Activated T-helper 9 cell treated with anti-CD3 and anti-CD28 coated beads, Interleukin-2, amount 50 U/mL, for 16 hours (primary cell): ENCODE measurements at places on chromosomes 12 and 14.

- no peak for DNase-seq
These were observed 59.9 kb upstream of the IFNG-AS1 start for GRCh38 chr12:67929384-67929772.

DNA sequence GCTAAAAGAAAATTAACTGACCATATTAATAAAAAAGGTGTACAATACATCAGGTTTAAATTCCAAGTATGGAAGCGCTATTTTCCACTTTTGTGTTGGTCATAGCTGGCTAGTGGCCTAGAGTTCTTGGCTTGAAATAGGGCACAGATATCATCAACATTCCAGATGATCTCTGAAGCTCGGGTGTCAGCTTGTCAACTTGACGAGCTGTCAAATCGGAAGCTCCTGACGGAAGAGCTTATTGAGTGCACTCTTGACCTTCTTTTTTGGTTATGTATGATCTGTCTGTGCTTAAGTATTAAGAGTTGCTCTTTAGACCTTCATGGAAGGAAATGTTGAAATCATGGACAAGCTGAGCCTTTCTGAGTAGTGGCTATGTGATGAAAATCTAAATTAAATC is 177.9 kb downstream of the APAF1 start:
- DNase-seq = no peak

DNA sequence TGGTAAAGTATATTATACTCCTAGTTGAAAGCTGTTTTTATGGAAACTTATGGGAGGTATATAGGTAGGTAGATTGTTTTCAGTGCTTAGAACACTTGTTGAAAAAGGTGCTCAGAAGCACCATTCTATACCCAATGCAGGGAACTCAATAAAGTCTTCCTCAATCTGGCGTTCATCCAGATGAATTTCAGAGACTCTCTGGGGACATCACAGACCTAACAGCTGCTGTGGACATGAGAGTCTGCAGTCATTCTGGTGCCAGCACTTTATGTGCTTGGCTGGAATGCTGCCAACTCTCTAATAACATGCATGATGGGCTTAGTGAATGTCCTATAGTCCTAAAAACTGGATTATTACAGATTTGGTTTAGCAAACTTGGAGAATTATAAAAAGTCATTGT is 115.9 kb downstream of the NTN4 start:
- no peak for DNase-seq

DNA sequence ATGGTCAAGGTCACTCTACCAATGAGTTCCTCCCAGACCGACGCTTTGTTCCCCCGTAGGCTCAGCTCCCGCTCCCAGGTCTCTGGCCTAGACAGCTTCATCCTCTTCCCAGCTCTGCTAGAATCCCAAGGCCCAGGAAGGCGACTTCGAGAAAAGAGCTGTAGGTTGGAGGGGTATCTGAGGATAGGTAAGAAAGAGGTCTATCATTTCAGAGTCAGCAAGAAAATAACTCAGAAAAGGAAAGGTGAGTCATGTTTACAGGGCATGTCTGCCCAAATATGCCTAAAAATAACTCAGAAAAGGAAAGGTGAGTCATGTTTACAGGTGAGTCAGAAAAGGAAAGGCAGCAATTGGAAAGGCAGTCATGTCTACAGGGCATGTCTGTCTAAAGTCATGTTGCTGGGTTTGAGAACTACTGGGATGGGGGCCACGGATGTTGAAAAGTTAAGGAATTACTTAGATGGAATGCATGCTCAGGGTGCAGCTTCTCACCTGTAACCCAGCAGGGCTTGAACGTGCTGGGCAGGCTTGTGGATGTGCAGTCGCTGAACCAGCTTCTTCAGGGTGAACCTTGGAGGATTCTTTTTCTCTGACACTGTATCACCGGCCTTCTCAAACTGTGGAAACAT is 12.2 kb downstream of the TEP1 start:
- DNase-seq = no peak

DNA sequence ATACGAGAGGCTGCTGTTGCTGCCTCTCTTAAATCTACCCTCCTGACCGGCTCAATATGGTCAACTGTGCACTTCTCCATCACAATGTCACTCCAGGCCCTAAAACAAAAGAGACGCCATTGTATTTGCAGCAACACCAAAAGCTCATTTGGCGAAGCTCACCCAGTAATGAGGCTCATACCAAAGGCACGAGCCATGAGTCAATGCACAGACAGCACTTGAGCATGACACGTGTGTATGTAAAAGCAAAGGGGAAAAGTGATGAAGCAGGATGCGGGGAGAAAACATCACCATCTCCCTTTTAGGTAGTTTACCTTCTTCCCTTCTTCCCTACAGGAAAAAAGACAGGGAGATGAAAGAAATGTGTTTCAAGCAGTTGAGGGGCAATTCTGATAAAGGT is 150.3 kb downstream of the FOXN3 start:
- no peak for DNase-seq

DNA sequence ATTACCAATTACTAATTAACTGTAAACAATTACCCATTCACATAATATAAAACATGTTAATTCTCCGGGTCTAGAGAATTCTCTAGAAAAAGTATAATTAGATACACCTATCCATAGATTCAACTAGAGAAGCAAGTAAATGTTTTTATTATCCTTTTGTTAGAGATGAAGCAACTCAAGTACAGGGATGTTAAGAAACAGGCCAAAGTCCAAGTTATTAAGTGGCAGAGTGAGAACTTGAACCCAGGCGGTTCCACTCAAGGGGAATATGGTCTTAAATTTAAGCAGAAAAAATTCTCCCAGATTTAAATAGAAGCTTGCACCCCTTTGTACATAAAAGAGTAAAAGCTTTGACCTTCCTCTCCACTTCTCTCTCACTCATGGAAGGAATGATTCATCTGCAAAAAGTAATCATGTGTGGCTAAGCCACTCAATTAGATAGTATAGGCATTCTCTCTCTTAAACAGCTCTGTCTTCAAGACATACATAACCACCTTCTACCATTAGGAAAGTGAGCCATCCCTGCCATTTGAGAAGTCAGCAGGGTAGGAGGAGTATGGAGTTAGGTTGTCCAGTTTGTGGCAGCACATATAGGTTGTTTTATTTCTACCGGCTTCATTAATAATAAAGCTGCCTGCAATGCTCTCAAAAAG is 34.1 kb downstream of the ERGIC2 start:
- no peak for DNase-seq

DNA sequence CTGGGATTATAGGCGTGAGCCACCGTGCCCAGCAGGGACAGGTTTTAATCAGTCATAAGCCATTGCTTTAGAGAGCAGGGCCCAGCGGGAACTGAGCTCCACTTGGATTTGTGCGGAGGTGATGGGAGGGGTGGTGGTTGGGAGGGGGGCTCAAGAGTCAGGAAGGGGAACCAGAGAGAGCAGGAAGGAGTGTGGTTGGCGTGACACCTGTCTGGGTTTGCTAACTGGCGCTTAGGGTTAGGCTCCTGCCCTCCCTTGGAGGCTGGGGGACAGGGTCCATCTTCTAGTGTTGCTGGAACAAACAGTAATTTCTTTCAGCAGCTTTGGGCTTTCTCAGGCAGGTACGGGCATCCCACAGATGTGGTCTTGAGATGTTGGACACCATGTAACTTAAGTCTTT is 7.5 kb upstream of the ALDH2 start:
- DNase-seq = no peak

- no peak for DNase-seq
These were observed 176.7 kb downstream of the TMEM132D start for GRCh38 chr12:129727100-129727499.

GRCh38 chr12:75994069-75994740 is 37.4 kb downstream of the PHLDA1 start:
- DNase-seq = no peak

DNA sequence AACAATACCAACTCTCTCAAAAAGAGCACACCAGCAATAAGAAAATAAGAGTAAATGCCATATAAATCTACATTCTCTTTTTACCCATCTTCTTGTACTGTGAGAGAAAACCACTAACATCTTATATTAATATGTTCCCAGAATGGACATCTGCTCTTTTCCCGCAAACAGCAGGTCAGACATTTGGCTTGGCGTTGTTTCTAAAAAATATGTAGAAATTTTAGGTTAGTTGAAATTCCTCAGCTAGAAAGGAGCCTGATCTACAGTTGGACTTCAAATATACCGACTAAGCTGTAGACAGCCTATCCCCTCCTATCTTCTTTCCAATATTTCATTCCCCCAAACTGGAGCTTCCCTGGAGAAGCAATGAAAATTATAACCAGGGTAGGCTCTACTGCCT is 88.7 kb downstream of the PPP2R5E start:
- DNase-seq = no peak

GRCh38 chr12:69073035-69073434 is 140.1 kb upstream of the CPM start:
- no peak for DNase-seq

DNA sequence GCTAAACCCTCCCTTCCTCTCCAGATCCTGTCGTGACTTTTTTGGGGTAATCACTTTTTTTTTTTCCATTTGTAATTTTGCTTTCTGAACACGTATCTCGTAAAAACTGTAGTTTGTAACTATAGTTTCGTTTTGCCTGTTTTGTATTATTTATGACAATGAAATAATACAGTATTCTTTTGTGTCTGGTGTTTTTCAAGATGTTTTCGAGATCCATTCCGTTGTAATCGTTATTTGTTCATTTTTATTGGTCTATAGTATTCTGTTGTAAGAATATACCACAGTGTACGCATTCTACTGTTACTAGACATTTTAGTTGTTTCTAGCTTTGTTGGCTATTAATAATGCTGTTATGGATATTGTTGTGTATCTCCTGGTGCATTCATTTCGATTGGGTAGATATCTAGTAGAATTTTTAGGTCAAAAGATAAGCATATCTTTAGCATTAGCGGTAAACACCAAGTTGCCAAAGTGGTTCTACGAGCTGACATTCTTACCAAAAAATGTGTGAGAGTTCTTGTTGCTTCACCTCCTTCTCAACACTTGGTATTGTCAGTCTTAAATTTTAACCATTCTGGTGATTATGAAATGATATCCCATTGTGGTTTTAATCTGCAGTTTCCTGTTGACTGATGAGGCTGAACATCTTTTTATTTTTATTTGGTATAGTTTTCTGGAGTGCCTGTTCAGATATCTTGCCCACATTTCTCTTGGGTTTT is 92.3 kb upstream of the EVL start:
- DNase-seq = no peak

DNA sequence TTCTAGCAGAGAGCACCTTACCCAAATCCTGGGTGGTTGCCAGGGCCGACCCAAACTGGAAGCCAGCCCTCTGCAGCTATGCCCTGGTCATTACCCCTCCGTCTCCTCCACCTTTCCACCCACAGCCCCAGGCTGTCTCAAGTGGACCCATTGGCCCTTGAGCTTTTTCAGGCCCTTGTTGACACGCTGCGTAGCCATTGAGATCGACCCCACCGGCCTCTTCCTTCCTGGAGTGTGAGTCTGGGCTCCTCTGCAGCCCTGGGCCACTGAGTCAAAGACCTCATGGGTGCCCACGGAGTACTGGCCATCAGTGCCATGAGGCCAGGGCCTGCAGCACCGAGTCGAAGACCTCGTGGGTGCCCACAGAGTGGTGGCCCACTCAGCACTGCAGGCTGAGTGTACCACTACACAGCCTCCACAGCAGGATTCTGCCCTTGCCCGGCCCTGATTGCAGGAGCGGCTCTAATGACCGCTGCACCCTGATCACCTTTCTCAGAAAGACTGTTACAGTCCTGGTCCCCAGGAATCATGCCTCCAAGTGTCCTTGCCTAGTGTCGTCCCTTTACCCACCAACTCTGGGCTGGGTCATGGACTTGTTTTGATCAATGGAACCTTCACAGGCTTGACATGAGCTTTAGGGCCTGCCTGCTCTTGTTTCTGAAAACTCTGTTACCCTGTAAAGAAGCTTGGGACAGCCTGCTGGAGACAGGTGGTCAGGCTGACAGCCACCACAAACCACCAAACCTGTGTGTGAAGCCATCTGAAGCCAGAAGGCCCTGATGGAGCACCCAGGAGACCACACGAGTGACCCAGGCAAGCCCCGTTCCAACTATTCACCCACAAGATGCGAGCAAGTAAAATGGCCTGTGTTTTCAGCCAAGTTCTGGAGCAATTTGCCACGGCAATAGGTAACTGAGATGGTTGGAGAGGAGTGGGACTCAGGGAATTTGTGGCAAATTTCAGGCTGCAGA is 39.6 kb upstream of the TRAF3 start:
- no peak for DNase-seq

DNA sequence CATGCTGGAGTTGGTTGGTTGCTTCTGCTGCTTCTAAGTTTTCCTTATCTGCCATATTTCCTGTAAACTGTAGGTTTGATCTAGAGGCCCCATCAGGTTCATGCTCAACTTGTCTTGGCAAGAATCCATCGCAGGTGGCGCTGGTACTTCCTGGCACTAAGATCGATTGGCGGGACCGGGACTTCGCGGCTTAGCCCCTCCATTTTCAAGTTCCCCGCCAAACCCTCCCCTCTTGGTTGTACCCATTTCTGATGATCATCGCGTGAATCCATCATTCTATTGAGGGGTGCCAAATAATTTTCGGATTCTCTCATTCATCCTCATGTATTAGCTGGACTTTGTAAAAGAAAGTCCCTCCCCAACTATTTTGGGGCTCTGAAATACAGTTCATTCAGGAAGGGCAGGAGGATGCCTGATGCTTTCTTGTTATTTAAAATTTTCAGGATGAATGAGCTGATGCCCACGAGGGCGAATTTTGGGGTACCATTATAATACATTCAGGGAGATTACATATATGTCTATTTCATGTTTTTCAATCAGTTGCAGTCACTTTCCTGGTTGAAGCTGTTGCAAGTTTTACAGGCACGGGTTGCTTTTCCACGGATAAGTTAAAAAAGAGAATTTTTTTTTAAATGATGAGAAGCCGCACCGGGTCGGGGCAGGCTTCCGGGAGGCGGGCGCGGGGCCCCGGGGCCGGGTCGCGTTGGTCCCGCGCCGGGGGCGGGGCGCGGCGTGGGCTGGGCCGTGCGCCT is 395 bp upstream of the BRI3BP start:
- peak; percentile 73 for DNase-seq

DNA sequence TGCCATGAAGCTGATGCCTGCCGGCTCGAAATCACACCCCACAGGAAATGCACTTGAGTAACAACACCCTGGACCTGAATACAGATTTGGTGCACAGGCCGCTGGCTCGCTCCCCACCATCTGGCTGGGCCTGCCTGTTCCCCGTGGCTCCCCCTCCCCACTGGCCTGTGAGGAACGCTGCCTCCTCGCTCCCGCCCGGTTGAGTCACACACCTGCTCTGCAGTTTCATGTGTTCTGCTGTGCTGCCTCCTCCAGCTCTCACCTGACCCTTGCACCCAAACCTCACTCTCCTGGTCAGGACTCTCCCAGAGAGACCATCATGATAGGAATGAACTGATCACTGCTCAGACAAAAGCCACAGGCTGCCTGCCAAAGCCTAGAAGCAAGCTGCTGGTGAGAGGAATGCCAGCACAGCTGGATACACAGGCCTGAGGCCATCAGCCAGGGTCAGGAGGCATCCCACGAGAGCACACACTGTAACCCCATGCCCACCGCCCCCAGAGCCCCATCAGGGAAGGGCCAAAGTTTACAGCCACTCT is 3.8 kb upstream of the SIVA1 start:
- no peak for DNase-seq

DNA sequence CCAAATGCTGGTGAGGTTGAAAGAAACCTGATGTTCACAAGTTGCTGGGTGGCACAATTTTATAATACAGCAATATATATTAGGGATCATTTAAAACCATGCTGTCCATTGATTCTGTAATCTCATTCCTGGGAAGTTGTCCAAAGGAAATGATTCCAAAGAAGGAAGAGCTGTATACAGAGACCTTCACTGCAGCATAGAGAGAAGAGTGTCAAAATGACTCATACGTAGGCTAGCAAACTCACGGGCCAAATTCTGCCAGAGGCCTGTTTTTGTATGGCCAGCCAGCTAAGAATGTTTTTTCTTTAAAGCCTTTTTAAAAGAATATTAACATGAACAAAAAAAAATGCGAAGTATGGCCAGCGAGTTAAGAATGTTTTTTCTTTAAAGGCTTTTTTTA is 69.2 kb upstream of the MED13L start:
- no peak for DNase-seq

GRCh38 chr12:61758661-61759060 is 501.5 kb upstream of the USP15 start:
- no peak for DNase-seq
